Right atrium auricular region (tissue), 2 donors: ENCODE measurements at places on chromosomes 16 and 17.

- peak overlapping the region; percentile 12 for H3K27ac ChIP-seq
- no peaks in the 10 kb centered on the region for H3K4me1 ChIP-seq
- H3K4me3 ChIP-seq = no peak overlapping the region
These were observed 11.2 kb downstream of the METTL22 start for GRCh38 chr16:8632675-8633182.

DNA sequence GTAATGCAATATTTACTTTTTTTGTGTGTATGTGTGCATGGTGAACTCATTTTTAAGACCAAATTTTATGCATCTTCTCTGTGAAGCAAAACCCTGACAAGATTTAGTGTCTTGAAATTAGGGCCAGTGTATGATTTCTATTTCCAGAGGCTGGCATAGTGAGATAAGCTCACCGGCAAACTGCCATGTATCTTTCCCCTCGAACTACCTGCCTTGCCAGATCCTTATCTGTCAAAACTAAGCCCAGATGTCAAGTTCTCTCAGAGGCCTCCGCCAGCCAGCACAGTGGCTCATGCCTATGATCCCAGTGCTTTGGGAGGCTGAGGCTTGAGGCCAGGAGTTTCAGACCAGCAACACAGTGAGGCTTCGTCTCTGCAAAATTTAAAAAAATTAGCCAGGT, 10.0 kb downstream of the USP32 start:
- H3K27me3 ChIP-seq = no peaks in the 10 kb centered on the region
- no peak overlapping the region for H3K27ac ChIP-seq
- DNase-seq = no peak
- peaks cover 18% of the 10 kb centered on the region for H3K4me1 ChIP-seq

DNA sequence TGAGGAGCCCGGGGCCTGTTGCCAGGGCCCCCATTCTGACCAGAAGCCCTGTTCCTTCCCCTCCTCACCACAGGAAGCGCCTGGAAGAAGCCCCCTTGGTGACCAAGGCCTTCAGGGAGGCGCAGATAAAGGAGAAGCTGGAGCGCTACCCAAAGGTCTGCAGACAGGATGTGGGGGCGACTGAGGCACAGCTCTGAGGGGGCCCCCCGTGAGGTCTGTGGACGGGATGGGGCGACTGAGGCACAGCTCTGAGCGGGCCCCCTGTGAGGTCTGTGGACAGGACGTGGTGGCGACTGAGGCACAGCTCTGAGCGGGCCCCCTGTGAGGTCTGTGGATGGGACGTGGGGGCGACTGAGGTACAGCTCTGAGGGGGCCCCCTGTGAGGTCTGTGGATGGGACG, 13.3 kb downstream of the CENPX start:
- no peak overlapping the region for H3K4me3 ChIP-seq
- H3K27ac ChIP-seq = no peak overlapping the region
- no peak for DNase-seq
- no peaks in the 10 kb centered on the region for H3K27me3 ChIP-seq

DNA sequence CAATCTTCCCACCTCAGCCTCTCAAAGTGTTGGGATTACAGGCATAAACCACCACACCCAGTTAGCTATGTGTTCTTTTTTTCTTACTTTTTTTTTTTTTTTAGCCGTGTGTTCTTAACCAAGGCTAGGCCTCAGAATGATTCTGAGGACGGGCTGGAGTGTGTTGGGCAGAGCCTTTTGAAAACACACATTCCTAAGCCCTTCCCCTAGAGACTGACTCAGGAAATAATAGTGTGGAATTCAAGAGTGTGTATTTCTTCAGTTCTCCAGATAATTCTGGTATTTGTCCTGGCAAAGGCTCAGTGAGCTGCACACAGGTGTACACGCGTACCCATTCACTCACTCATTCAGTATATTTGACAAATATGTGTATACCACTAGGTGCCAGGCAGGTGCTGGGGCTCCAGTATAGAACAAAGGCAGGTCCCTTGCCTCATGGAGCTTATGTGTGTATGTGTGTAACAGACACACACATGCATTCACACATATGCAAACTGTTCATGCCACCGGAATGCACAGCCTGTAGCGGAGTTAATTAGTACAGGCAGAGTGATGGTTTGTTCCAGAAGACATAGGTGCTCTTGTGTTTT, 19.4 kb upstream of the NFATC3 start:
- H3K27ac ChIP-seq = peak overlapping the region; percentile 74
- peak; percentile 57 for DNase-seq
- no peak overlapping the region for H3K4me3 ChIP-seq
- H3K36me3 ChIP-seq = peaks cover 3% of the 10 kb centered on the region

DNA sequence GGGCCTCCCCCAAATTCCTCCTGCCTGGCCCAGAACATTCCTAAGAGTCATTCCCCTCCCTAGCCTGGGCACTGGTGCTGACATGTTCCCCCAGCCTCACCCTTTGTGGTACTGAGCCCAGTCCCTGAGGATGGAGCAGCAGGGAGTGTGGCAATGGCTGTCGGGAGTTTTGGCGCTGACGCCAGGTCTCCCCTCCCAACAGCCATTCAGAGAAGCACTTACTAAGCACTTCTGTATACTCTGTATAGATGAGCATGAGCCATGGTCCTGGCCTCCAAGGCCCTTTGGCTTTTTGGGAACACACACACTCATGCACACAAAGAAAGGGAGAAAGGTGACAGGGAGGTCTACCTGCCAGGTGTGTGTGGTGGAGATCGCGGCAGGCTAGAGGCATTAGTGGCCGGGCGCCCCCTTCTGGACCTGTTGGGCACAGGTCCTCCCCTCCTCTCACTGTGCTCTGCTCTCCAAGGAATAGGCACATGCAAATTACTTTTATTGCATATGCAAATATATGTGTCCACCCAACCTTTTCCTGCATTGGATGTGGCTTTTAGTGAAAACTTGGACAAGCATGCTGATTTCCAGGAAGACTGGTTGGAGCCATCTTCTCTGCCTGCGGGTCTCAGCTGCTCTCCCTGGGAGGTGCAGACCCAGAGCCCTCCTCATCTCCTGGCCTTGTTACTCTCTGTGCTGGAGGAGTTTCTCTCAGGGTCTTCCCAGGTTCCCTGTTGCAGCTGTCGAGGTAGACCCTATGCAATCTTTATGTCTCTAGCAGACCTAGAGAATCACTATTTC, 17.4 kb upstream of the C17orf107 start:
- no peak overlapping the region for H3K27ac ChIP-seq
- no peak for DNase-seq
- no peak overlapping the region for H3K4me3 ChIP-seq
- H3K27me3 ChIP-seq = no peaks in the 10 kb centered on the region

- H3K4me1 ChIP-seq = peaks cover 45% of the 10 kb centered on the region
- peak overlapping the region; percentile 62 for H3K4me3 ChIP-seq
- H3K36me3 ChIP-seq = no peaks in the 10 kb centered on the region
These were observed 239 bp downstream of the PIEZO1 start for GRCh38 chr16:88784856-88785105.

- no peaks in the 10 kb centered on the region for H3K27me3 ChIP-seq
- H3K4me1 ChIP-seq = no peaks in the 10 kb centered on the region
- no peak overlapping the region for H3K27ac ChIP-seq
- no peak for DNase-seq
- no peak overlapping the region for H3K4me3 ChIP-seq
These were observed 18.5 kb downstream of the SALL1 start for GRCh38 chr16:51132490-51133115.

GRCh38 chr16:11349599-11350276, 4.5 kb downstream of the RMI2 start:
- no peak overlapping the region for H3K27ac ChIP-seq
- H3K4me1 ChIP-seq = no peaks in the 10 kb centered on the region
- DNase-seq = peak; percentile 82
- no peaks in the 10 kb centered on the region for H3K27me3 ChIP-seq
- H3K4me3 ChIP-seq = no peak overlapping the region

GRCh38 chr17:65455972-65456343, 105.5 kb downstream of the AXIN2 start:
- H3K36me3 ChIP-seq = no peaks in the 10 kb centered on the region
- H3K4me3 ChIP-seq = no peak overlapping the region
- no peaks in the 10 kb centered on the region for H3K27me3 ChIP-seq
- peak overlapping the region; percentile 13 for H3K27ac ChIP-seq

DNA sequence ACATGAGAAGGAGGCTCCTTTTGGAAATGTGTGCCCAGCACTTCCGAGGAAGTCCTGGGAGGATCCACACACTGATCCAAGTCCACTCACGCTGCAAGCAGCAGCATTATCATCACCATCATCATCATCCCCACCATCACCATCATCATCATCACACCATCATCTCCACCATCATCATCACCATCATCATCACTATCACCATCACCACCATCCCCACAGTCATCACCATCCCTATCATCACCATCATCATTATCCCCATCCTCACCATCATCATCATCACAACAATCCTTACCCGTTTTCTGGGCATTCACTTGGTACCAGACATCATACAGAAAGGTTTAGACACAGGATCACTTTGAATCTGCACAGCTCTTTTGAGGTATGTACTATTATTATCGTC, 47.8 kb upstream of the ACSF3 start:
- H3K27ac ChIP-seq = no peak overlapping the region
- no peak overlapping the region for H3K4me3 ChIP-seq
- H3K27me3 ChIP-seq = no peaks in the 10 kb centered on the region
- DNase-seq = no peak
- H3K36me3 ChIP-seq = no peaks in the 10 kb centered on the region

DNA sequence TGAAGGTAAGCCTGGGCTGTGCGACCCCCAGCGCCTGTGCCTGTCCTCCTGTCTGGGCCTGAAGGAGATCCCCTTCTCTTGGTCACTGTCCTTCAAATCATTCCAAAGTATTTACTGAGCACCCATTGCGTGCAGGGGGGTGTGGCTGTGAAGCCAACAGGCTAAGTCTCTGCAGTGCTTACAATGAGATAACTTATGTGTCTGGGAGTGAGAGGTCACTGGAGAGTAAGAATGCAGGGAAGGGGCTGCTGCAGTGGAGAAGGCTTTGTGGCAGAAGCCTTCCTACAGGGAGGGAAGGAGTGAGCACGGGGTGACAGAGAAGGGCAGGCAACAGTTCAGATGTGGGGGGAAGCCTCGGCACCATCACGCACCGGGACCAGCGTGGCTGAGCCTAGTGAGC, 11.2 kb upstream of the SMIM5 start:
- no peaks in the 10 kb centered on the region for H3K4me1 ChIP-seq
- H3K27me3 ChIP-seq = no peaks in the 10 kb centered on the region
- peaks cover 58% of the 10 kb centered on the region for H3K36me3 ChIP-seq
- no peak for DNase-seq
- H3K27ac ChIP-seq = no peak overlapping the region

DNA sequence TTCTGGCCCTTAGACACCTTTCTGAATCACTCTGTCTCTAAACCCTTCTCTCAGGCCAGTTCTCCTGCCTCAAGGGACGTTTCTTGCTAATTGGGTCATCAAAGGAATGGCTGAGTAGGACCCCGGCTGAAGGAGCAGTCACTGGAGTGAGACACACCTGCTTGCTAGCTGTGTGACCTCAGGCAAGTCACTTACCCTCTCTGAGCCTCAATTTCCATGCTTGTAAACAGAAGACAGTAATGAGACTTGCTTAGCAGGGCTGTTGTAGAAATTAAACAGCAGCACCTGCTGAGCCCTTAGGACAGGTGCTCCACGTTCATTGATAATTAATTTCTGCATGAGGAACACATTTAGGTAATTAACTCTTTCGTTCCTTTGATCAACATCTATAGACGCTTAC, 6.8 kb downstream of the CIBAR2 start:
- H3K27ac ChIP-seq = no peak overlapping the region
- no peak overlapping the region for H3K4me3 ChIP-seq
- no peaks in the 10 kb centered on the region for H3K36me3 ChIP-seq

- H3K4me3 ChIP-seq = no peak overlapping the region
- H3K27ac ChIP-seq = no peak overlapping the region
- H3K4me1 ChIP-seq = no peaks in the 10 kb centered on the region
These were observed 196.0 kb downstream of the MAF start for GRCh38 chr16:79404571-79404970.

DNA sequence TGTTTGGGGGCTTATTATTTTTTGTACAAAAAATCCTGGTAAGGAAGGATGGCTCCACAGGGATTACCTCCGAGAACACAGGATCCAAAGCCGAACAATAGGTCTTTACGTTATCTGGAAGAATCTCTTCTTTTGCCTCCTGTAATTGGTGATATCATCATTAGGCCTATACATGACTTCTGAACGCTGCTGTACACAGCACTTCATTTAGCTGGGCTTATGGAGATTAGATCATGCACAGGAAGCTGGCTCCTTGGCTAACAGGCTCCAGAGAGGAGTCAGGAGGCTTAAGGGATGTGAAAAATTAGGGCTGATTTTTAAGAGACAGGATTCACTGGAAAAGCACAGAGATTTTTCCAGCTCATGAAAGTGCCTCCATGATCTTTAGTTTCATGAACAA, 54.7 kb downstream of the TANGO6 start:
- no peak overlapping the region for H3K27ac ChIP-seq
- no peaks in the 10 kb centered on the region for H3K27me3 ChIP-seq
- peaks cover 9% of the 10 kb centered on the region for H3K36me3 ChIP-seq
- no peak overlapping the region for H3K4me3 ChIP-seq
- H3K4me1 ChIP-seq = no peaks in the 10 kb centered on the region
- no peak for DNase-seq

GRCh38 chr16:4522051-4522581, 16.5 kb downstream of the CDIP1 start:
- no peak overlapping the region for H3K4me3 ChIP-seq
- DNase-seq = no peak
- no peak overlapping the region for H3K27ac ChIP-seq
- H3K27me3 ChIP-seq = no peaks in the 10 kb centered on the region

GRCh38 chr17:78081551-78081950, 47.0 kb downstream of the TMC6 start:
- H3K36me3 ChIP-seq = peaks cover 48% of the 10 kb centered on the region
- no peaks in the 10 kb centered on the region for H3K27me3 ChIP-seq
- H3K27ac ChIP-seq = peak overlapping the region; percentile 57
- no peak for DNase-seq
- H3K4me1 ChIP-seq = peaks cover 19% of the 10 kb centered on the region

- DNase-seq = peak; percentile 87
- H3K27me3 ChIP-seq = peaks cover 33% of the 10 kb centered on the region
- H3K36me3 ChIP-seq = no peaks in the 10 kb centered on the region
- no peak overlapping the region for H3K4me3 ChIP-seq
- H3K27ac ChIP-seq = no peak overlapping the region
These were observed 1.2 kb upstream of the CBX4 start for GRCh38 chr17:79840269-79840988.

GRCh38 chr17:62899361-62899760, 66.7 kb upstream of the TANC2 start:
- peak; percentile 61 for DNase-seq
- no peak overlapping the region for H3K27ac ChIP-seq

GRCh38 chr17:48804936-48805411, 12.1 kb downstream of the TTLL6 start:
- no peak overlapping the region for H3K4me3 ChIP-seq
- no peaks in the 10 kb centered on the region for H3K4me1 ChIP-seq
- H3K36me3 ChIP-seq = no peaks in the 10 kb centered on the region
- H3K27me3 ChIP-seq = no peaks in the 10 kb centered on the region

DNA sequence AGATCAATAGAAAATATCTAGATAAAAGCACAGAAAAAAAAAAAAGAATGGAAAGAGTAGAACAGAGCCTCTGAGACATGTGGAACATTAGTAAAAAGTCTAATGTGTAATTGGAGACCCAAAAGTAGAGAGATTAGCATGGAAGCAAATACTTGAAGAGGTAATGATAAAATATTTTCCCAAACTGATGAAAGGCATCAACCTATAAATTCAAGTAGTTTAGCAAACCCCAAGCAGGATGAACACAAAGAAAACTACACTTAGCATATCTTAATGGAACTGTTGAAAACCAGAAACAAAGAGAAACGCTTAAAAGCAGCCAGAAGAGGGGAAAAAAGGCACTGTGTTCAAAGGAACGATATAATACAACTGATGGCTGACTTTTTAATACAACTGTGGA, 16.4 kb downstream of the NF1 start:
- H3K4me3 ChIP-seq = no peak overlapping the region
- H3K36me3 ChIP-seq = no peaks in the 10 kb centered on the region
- H3K27ac ChIP-seq = no peak overlapping the region
- DNase-seq = no peak
